T-helper 1 cell (primary cell): ENCODE measurements at places on chromosomes 1 and 21.
A peak's percentile ranks its signal among the peaks of the same experiment; 100 is the strongest.

GRCh38 chr1:29180497-29181412, 945 bp downstream of the SRSF4 start:
- DNase-seq, result no peak

- no peak for DNase-seq
These were observed 60.6 kb downstream of the NFIA start for GRCh38 chr1:61142726-61143500.

GRCh38 chr1:237042892-237043576, 1.1 kb downstream of the RYR2 start:
- DNase-seq, result no peak

GRCh38 chr1:198880397-198880796, 241.6 kb downstream of the PTPRC start:
- no peak for DNase-seq

DNA sequence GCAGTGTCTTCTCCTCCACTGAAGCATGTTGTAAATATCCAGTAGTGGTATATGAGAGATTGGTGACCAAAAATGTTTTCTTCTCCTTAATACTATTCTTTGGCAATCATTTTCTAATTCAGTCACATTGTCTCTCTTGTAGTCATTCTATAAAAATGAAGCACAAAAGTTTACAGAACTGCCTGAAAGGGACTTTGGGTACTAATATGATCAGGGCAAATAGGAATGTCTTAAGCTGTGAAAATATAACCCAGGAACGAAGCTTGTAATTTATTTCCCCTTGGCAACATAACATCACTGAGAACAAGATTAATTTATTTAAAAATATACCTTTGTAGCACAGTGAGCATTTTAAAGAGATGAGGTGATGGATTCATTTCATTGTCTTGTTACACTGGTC, 4.9 kb downstream of the B3GALT2 start:
- DNase-seq, result no peak

- no peak for DNase-seq
These were observed 4.7 kb downstream of the DNALI1 start for GRCh38 chr1:37561133-37562132.

GRCh38 chr1:85196358-85196757, 4.5 kb downstream of the SYDE2 start:
- no peak for DNase-seq

DNA sequence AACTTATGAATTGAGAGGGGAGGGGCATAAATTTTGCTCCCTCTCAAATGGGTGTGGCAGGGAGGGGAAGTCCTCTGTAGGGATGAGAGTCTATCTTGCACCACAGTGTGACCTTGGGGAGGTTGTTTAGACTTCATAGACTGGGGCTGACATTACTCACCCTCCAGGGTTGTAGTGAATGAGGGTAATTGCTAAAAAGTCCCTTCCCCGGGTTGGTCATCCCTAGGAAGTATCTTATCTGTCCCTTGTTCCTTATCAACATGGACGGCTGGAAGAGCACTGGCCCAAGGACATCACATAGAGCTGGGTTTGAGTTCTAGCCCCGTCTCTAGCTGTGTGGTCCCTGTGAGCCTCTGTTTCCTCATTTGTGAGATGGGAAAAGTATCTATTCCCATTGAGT, 52.4 kb upstream of the SLC2A1 start:
- DNase-seq, result no peak

DNA sequence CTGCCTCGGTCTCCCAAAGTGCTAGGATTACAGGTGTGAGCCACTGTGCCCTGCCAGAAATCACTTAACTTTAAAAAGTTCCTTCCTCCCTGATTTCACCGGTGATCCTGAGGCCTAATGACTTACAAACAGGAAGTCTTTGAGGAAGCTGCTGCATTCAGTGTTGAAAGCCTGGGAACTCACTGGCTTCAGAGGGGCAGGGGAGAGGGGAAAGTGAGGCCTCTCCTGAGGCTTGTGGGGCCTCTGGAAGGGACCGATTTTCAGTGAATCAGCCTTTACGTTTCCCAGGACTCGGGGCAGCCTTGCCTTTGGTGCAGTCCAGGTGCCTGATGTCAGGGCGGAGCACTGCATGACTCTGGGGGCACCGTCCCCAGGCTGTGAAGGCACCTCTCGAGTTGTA, 30.1 kb upstream of the ARHGEF10L start:
- DNase-seq, result no peak

- no peak for DNase-seq
These were observed 29.9 kb upstream of the CAPZB start for GRCh38 chr1:19515201-19515600.

DNA sequence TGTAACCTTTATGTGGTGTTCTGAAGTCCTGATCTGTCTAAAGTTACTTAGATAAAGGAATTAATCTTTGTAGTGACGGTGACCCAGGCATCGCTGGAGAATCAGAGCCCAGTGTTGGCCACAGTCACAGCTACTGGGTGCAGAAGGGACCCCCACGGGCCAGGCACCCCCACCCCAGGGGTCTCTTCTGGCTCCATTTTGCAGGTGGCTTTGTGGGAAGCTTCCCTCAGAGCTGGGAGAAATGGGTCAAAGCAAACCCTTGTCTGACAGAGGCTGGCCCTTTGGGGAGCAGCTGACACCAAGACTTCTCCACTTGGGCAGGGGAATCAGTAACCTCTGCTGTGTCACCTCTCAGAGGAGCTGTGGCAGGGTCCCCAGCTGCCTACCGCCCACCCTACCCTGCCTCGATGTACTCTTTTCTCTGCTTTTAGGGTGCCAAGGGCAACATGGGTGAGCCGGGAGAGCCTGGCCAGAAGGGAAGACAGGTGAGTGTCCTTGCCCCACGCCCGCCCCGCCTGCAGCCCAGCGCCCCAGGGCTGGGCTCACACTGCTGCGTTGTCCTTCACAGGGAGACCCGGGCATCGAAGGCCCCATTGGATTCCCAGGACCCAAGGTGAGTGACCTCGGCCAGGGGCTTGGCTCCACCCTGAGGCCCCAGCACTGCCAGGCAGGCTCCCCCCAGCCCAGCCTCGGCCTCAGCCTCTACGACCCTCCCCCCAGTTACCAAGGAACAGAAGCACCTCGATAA, 17.7 kb downstream of the COL6A2 start:
- DNase-seq, result peak; percentile 9

DNA sequence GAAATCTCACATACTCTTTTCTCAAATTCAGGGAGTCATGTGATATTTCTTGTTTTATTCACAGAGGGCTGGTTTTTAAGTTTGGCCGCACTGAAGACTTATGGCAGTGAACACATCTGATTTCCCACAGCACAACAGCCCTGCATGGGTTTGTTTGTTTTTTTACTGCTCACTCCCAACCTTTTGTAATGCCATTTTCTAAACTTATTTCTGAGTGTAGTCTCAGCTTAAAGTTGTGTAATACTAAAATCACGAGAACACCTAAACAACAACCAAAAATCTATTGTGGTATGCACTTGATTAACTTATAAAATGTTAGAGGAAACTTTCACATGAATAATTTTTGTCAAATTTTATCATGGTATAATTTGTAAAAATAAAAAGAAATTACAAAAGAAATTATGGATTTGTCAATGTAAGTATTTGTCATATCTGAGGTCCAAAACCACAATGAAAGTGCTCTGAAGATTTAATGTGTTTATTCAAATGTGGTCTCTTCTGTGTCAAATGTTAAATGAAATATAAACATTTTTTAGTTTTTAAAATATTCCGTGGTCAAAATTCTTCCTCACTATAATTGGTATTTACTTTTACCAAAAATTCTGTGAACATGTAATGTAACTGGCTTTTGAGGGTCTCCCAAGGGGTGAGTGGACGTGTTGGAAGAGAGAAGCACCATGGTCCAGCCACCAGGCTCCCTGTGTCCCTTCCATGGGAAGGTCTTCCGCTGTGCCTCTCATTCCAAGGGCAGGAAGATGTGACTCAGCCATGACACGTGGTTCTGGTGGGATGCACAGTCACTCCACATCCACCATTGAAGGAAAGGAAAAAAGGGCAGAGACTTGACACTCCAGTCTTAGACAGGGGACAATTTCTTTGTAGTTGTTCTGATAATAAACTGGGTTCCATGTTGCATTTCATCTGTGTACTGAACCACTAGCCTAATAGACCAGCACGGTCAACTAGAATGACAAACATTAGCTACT, 22.8 kb downstream of the TMEM50A start:
- no peak for DNase-seq

GRCh38 chr1:152533327-152533938, 19.2 kb downstream of the CRCT1 start:
- no peak for DNase-seq

GRCh38 chr1:221101807-221102605, 222.8 kb downstream of the HLX start:
- no peak for DNase-seq
